ENCODE measurements at places on chromosomes 5 and 9. TPM values are rescaled to one million over a fixed set of nuclear protein-coding genes. Genes with fewer than 3 reads are reported as not detected.

- DNase-seq = no peak
Observed at GRCh38 chr5:16160706-16161105, 18.9 kb downstream of the MARCHF11 start.

GRCh38 chr5:136191304-136192014 is 1.5 kb downstream of the SMIM32 start:
- DNase-seq = peak; percentile 41

The PCDHGB1 gene
- total RNA-seq = 1.2 TPM

DNA sequence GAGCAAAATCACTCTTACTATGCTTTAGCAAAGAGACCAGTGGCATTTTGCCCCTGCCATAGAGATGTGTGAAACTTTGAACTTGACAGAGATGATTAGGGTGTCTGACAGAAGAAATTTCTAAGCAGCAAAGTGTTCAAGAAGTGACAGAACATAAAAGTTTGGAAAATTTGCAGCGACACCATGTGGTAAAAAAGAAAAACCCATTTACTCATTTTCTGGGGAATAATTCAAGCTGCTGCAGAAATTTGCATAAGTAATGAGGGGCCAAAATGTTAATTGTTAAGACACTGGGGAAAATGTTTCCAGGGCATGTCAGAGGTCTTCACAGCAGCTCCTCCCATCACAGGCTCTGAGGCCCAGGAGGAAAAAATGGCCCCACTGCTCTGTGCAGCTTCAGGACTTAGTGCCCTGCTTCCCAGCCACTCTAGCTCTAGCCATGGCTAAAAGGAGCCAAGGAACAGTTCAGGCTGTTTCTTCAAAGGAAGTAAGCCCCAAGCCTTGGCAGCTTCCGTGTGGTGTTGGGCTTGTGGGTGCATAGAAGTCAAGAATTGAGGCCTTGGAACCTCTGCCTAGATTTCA is 6.1 kb upstream of the AP3B1 start:
- no peak for DNase-seq

- DNase-seq = no peak
Observed at GRCh38 chr5:141492168-141492885, 3.4 kb downstream of the PCDHGC5 start.

- no peak for DNase-seq
Observed at GRCh38 chr5:159310511-159310910, 19.8 kb downstream of the IL12B start.

The MRPS27 gene
- 30.6 TPM for total RNA-seq

The GDNF gene
- 0.47 TPM for total RNA-seq

DNA sequence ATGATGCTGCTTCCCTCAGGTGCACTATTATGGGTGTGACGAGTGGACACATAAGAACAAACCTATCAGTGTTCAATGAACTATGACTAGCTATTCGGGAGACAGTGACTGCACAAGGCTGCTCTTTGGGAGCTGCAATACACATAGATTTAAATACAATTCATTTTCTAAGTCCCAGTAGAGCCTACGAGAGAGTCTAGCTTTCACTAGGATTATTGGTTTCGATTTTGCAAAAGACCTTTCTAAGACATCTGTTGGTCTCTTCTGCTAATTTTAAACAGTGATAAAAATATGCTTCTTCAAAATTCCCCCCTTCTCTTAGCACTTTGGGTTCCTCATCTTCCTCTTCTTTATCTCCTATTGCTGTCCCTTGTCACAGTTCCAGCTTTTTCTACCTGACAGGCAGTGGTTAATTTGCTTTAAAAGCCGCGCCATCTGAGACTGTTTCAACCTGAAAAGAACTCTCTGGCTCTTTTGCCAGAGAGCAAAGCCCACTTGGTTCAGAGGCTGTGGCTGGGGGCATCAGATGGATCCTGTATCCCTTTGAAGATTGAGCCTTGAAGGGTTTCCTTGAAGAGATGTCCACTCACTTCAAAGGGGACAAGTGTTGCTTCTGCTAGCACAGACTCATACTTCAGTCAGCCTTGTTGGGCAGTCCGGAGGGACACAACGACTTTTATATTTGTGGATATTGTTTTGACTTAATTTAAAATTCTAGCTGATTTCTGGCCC is 241.5 kb downstream of the MAN2A1 start:
- DNase-seq = no peak

Measured in right lobe of liver (tissue), 6 donors.